Activated CD4-positive, alpha-beta T cell treated with anti-CD3 and anti-CD28 coated beads for 1 hour (primary cell): ENCODE measurements at places on chromosomes 11 and 22.

DNA sequence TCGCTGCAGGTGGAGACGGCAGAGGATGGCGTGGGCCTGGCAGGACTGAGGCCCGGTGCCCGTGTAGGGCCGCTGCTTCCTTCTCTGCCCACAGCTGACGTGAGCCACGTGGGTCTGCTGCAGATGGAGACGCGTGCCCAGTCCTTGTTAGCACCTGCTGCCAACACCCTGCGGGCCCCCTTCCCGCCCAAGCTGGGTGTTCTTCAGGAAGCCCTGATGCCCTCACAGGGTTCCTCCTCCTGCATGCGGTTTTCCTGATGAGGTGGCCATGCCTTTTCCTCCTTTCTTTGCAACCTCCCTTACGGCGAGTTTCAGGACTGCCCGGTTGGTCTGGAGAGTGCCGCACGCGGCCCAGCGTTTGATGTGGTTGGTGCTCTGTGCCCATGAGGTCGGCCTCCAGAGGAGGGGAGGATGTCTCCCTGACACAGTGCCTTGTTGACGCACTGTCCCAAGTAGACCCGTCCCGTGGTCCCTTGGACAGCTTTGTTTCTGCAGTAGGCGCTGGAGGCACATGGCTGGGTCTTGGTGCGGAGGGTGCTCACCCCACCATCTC is 44.7 kb downstream of the AP2A2 start:
- no peak for DNase-seq

DNA sequence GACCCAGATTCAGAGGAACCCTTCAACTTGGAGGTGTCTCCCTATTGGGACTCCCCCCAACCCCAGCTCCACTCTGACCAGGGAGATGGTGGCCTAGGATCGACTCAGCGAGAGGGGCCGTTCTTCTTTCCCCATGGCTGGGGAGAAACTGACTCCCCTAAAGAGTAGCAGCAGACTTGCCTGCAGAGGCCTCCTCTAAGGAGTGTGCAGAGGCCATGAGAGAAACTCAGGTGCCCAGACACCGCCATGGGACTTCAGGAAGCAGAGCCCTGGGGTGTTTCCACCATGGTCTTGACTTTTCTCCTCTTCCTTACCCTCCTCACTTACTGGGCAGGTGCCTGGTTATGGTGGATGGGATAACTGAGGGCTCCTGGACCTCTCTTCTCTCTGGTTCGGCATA is 2.6 kb upstream of the TOP3B start:
- no peak for DNase-seq

- DNase-seq = no peak
Measured at GRCh38 chr11:73323464-73323863, 15.4 kb downstream of the ARHGEF17 start.

DNA sequence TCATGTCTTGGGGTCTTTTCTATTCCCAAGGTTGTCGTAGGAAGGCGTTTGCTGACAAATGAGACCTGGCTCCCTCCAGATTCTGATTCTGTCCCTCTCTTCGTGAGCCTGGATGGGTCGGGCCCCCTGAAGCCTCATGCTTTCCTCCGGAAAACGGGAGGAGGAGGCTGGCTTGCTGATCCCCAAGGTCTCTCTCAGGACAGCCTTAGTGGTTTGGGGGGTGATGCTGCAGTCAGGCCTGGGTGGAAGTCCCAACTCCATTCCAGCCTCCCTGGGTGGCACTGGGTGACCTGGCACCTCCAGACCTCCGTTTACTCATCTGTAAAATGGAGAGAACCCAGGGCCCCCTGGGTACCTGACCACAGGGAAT is 23.4 kb upstream of the SMIM38 start:
- DNase-seq = no peak

DNA sequence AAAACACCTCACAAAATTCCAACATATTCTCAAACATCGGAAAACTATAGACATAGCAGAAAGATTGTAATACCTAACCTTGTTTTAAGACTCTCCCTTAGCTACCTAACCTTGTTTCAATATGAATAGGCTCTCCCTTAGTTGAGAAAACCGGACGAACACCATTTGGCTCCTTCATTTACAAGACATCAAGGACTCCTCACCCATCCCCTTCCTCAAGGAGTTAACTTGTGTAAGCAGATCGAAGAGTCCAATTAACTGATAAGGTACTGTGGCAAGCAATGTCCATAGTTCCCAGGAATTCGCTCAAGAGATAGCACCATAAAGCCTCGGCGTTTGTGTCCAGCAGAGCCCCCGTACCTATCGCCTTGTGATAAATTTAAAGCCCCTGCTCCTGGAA is 4.6 kb upstream of the ACRV1 start:
- no peak for DNase-seq

- DNase-seq = no peak
Measured at GRCh38 chr11:79076526-79077115, 364.2 kb downstream of the TENM4 start.

DNA sequence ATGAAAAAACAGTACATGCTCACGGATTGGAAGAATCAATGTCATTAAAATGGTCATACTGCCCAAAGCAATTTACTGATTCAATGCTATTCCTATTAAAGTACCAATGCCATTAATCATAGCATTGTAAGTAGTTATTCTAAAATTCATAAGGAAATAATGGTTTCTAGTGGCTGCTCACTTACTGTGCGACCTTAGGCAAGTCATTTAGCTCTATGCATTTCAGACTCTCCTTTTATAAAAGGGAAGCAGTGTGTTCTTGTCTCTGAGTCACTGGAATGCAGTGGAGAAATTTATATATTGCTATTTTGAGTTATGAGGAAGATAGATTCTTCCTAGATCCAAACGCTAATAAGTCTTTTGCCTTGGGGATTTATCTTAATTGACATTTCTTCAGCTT is 174.8 kb downstream of the KCNA4 start:
- DNase-seq = no peak

GRCh38 chr22:44573451-44573850 is 75.4 kb upstream of the RTL6 start:
- DNase-seq = no peak

DNA sequence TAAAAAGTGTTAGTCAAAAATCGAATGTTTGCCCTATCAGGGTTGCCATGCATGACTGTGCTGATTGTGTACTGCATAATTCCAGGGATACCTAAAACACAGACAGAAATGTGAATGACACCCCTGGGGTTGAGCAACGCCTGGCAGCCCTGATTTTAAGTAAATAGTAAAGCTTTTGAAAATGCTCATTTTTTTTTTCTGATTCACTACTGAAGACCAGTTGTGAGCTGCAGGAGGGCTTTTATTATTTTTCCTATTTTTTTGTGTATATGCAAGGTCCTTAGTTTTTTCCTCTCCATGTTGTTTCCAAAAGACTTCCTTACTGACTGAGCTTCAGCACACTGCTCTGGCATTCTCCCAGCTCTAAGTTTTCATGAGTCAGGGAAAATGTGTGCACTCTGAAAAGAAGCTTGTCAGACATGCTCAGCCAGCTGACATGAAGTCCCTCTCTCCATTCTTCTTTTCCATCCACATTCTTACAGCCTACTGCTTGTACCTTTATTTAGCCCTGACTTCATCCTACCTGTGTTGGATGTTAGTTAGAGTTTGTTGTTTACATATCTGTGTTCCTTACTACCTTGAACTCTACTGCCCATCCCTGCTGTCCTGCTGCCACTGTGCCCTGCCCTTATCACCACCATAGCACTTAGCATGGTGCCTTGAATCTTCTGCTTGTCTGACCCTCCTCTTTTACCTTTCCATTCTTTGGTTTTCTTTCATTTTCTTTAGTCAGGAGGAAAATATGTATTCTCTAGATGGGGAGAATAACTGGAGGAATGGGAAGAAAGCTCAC is 79.5 kb downstream of the HORMAD2 start:
- DNase-seq = no peak

DNA sequence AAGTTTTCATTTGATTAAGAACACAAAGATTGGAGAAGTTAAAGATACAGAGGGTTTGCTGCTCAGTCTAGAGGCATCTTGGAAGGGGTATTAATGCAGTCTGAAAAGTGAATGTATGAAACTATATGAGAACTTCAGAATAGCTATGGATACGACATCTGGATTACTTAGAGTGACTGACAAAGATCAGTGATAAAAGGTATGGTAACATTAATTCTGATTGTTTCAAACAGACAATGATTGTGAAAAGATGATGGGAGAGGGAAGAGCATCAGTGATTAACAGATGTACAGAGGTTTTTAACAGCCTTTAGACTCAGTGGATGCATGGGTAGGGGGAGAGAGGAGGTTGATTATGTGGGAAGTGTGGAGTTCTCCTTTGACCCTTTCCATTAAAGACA is 919.4 kb upstream of the CNTN5 start:
- no peak for DNase-seq

DNA sequence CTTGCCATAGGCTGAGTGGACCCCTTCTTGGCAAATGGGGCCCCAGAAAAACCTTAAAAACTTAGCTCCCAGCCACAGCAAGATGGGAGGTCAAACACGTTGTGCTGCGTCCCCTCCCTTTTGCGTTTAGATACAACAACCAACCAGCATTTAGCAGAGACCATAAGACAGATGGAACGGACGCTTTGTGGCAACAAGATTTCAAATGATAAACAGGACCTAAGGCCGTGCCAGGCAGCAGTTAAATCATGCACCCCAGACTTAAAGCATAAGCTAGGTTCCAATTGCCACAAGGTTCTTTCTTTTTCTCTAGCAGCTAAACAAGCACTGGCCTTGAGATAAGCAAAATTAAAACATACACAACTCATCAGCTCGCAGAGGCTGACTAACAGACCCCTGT is 39.4 kb upstream of the NTM start:
- no peak for DNase-seq

DNA sequence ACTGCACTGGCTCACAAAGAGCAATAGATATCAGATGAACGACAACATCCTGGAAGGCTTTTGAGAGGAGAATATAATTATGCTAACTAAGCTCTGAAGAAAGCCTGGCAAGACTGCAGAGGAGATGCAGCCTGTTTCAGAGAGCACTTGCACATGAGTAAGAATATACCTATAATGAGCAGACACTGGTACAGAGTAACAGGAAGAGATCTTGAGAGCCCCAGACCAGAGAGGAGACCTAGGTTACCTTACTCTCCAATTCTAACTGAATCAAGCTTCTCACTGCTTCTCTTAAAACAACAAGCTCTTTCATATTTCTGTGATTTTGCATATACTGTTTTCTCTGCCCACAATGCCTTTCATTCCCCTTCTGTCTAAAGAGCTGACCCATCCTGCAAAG is 66.5 kb downstream of the FAM168A start:
- DNase-seq = no peak

DNA sequence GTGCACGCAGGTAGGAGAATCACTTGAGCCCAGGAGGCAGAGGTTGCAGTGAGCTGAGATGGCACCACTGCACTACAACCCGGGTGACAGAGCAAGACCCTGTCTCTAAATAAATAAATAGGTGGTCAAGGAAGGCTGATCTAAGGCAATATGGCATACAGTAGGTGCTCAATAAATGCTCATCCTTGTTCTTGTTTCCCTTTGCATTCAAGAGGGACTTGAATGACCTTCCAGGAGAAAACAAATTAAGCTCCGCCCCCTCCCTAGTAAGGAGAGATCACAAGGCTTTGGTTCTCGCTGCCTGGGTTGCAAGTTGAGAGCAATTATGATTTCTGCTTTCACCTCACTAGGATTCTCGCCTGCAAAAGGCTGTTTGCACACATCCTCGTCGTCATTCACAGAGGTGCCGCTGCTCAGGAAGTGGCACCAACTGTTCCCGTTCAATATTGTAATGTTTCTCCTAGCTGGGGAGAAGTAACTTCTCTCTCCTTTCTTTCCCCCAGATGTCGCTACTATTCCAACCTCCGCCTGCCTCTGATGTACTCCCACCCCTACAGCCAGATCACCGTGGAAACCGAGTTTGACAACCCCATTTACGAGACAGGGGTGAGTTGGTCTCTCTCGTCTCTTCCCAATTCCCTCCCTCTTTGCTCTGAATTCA is 51.8 kb upstream of the ASPHD2 start:
- DNase-seq = no peak

DNA sequence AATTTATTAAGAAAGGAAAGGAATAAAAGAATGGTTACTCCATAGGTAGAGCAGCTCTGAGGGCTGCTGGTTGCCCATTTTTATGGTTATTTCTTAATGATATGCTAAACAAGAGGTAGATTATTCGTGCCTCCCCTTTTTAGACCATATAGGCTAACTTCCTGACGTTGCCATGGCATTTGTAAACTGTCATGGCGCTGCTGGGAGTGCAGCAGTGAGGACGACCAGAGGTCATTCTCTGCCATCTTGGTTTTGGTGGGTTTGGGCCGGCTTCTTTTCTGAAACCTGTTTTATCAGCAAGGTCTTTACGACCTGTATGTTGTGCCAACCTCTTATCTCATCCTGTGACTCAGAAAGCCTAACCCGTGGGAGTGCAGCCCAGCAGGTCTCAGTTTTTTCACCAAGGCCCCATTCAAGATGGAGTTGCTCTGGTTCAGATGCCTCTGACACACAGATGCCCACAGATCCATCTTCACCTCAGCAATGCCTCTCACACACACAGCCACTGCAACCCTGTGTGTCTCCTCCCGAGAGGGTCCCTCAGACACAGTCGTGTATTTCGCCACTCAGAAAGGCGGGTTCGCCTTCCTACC is 16.4 kb upstream of the JAM3 start:
- no peak for DNase-seq

DNA sequence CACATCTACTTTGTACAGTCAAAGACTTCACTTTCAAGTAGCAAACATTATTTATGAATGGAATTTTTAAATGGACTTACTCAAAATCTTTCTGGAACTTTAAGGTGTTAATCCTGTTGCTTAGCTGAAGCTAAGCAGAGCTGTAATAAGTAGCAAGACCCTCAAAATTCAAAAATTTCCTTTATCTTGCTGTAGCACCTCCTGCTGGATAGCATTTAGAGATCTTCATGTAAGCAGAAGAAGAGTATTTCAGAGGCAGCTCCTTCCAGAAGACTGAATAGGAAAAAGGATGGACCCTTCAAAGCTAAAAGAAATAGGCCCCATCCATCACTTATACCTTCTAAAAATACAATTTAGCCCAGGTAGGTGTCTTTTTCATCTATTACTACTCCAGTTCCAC is 3.4 kb downstream of the PHF21A start:
- DNase-seq = no peak

- DNase-seq = no peak
Measured at GRCh38 chr11:118015385-118015841, 29.2 kb downstream of the IL10RA start.

- DNase-seq = no peak
Measured at GRCh38 chr11:38060920-38061319, 1462.9 kb upstream of the RAG2 start.

DNA sequence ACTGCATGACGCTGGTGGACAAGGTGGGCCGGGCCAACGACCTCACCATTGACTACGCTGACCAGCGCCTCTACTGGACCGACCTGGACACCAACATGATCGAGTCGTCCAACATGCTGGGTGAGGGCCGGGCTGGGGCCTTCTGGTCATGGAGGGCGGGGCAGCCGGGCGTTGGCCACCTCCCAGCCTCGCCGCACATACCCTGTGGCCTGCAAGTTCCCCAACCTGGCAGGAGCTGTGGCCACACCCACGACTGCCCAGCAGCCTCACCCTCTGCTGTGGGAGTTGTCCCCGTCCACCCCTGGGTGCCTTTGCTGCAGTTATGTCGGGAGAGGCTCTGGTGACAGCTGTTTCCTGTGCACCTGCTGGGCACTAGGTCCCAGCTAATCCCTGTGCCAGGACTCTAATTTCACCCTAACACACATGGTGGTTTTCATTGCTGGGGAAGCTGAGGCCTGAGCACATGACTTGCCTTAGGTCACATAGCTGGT is 49.0 kb upstream of the PPP6R3 start:
- no peak for DNase-seq
